ENCODE measurements at places on chromosomes 5 and 9. TPM values are rescaled to one million over a fixed set of nuclear protein-coding genes. Genes with fewer than 3 reads are reported as not detected.

GRCh38 chr9:132497731-132498130 lies 84.7 kb upstream of the BARHL1 start:
- H3K27me3 ChIP-seq: no peaks in the 10 kb centered on the region
- DNase-seq: no peak
- no peaks in the 10 kb centered on the region for H3K36me3 ChIP-seq
- H3K4me1 ChIP-seq: no peaks in the 10 kb centered on the region

GRCh38 chr5:176608937-176609723 lies 826 bp downstream of the GPRIN1 start:
- DNase-seq: no peak
- H3K27me3 ChIP-seq: no peaks in the 10 kb centered on the region
- no peaks in the 10 kb centered on the region for H3K36me3 ChIP-seq
- H3K4me1 ChIP-seq: peaks cover 29% of the 10 kb centered on the region
- peak overlapping the region; percentile 31 for H3K27ac ChIP-seq
- H3K4me3 ChIP-seq: peak overlapping the region; percentile 74

GRCh38 chr9:133071484-133072150 lies 9.8 kb downstream of the CEL start:
- no peak overlapping the region for H3K27ac ChIP-seq
- DNase-seq: no peak
- no peaks in the 10 kb centered on the region for H3K36me3 ChIP-seq
- H3K27me3 ChIP-seq: no peaks in the 10 kb centered on the region

GRCh38 chr5:75885321-75885720 lies 168.1 kb upstream of the POC5 start:
- no peak for DNase-seq
- H3K4me1 ChIP-seq: no peaks in the 10 kb centered on the region
- H3K27ac ChIP-seq: no peak overlapping the region
- no peaks in the 10 kb centered on the region for H3K36me3 ChIP-seq
- no peaks in the 10 kb centered on the region for H3K27me3 ChIP-seq
- H3K4me3 ChIP-seq: no peak overlapping the region

DNA sequence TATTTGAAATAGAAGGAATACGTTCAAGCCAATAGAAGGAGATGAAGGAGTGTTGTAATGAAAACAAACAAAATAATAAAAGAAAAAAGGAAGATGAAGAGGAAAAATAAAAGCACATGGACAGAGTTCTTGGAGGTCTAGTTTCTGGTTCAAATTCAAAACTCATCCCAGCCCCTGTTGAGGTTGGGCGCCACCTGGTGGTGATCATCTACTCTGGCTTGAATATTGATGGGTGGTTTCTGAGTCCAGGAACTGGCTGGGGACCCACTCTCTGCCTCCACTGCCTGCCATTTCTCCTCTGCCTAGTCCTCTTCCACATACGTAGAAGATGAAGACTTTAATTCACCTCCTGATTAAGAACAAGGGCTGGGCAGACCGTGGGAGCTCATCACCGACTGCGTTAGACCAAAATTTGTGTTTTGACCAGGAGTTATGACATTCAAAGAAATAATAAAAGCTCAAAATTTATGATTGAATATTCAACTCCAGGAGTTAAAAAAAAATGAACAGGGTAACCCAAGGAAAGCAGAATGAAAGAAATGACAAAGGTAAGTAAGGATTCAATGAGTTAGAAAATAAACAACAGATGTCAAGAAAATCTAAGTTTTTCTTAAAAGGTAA lies 99.0 kb upstream of the SLC1A3 start:
- H3K27ac ChIP-seq: no peak overlapping the region
- no peaks in the 10 kb centered on the region for H3K27me3 ChIP-seq
- peaks cover 5% of the 10 kb centered on the region for H3K4me1 ChIP-seq
- H3K4me3 ChIP-seq: no peak overlapping the region
- no peaks in the 10 kb centered on the region for H3K36me3 ChIP-seq
- DNase-seq: peak; percentile 48

Gene GPR150
- not detected for total RNA-seq

DNA sequence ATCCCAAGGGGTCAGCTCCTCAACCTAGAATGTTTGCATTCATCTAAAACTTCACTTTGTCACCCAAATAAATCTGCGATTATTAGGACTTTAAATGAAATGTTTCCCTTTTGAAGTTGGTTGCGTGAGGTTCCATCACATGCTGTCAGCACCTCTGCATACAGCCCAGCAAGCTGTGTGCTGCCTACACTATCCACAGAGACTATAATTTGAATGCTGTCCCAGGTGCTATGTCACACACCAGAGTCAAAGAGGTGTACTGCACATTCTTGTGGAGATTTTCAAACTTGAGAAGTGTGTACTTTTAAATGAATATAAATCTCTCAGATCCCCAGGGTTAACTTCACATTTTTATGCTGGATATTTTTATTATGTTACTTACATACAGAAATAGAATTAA lies 19.3 kb upstream of the CKS2 start:
- no peak overlapping the region for H3K27ac ChIP-seq
- no peaks in the 10 kb centered on the region for H3K36me3 ChIP-seq
- DNase-seq: no peak
- no peaks in the 10 kb centered on the region for H3K4me1 ChIP-seq
- H3K27me3 ChIP-seq: no peaks in the 10 kb centered on the region

Gene CNTNAP3
- total RNA-seq: 14.8 TPM

- DNase-seq: no peak
- no peak overlapping the region for H3K27ac ChIP-seq
- no peak overlapping the region for H3K4me3 ChIP-seq
- no peaks in the 10 kb centered on the region for H3K36me3 ChIP-seq
- H3K4me1 ChIP-seq: no peaks in the 10 kb centered on the region
These were observed 94.9 kb downstream of the RAD23B start for GRCh38 chr9:107378006-107378405.

Gene PPIP5K2
- 45.8 TPM for total RNA-seq
